Astrocyte of the hippocampus (primary cell): ENCODE measurements at places on chromosomes 16 and 17.
A peak's percentile ranks its signal among the peaks of the same experiment; 100 is the strongest.

- peak; percentile 66 for DNase-seq
Measured at GRCh38 chr16:72847187-72848027, 200.5 kb downstream of the ZFHX3 start.

DNA sequence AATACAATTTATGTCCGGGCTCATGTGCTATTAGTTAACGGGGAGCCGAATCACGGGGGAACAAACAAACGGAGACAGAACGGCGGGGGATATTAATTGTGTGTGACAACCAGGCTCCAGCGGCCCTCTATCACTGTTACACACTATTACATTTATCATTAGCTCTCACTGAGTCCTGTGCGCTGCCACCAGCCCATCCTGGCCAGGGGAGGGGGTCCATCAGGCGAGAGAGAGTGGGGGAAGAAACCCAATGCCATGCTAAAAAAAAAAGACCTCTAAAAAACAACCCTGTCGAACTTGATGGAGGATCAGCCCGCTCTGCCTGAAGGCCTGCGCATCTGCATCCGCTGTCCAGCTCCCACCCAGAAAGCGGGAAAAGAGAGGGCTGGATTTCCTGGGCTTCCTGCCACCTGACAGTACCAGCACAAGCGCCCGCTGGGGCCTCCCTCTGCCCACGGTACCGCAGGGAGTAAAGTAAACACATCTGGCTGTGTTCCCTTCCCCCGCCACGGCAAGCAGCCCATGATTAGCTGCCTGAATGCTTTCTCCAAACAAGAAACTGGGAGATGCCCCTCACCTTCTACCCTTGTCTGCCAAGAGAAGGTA, 41.7 kb downstream of the PIPOX start:
- peak; percentile 59 for DNase-seq

DNA sequence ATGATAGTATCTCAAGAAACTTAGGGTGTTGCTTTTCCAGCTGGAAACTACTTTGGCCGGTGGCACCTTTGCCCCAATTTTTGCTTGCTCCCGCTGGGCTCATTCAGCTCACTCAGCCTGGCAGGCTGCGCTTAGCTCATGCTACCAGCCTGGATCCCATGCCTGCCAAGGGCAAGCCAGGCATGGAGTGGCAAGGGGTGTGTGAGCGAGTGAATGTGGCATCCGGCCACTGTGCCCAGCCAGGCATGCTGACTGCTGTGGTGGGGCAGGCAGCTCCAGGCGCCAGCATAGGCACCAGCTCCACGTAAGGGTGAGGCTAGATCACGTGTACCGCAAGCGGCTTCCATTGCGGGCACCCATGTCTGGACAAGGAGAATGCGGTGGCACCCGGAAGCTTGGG, 9.4 kb downstream of the B3GNT9 start:
- DNase-seq, result no peak

DNA sequence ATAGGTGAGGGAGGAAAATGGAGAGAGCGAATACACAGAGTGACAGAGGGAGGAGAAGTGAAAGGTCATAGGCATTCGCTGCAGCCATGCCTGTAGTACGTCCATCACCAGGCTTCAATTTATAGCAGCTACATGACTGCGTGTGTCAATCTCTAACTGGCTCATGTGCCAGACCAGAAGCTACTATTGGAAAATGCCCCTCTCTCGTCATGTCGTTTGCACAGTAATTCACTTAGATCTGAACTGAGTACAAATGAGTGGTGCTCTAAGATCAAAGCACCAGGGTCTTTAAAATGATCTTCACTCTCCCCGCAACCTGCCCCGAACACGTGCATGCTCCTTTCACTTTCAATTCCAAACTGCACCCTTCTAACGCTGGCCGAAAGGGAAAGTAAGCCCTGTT, 51.3 kb downstream of the ADCY9 start:
- no peak for DNase-seq

DNA sequence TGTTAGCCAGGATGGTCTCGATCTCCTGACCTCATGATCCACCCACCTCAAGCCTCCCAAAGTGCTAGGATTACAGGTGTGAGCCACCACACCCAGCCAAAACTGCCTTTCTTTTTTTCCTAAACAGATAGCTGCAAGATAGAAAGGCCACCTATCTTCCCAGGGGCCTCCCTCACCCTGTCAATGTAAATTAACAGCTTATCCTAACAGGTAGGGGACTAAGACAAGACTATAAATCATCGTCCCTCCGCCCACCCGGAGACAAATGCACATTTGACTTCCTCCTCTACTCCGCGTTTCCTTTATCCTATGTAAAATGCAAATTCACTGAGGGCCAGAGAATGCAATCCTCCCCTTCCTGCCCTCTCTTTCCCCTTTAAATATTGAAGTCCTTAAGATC, 71.4 kb downstream of the MARF1 start:
- DNase-seq, result no peak

GRCh38 chr16:27767081-27767480, 217.1 kb downstream of the KATNIP start:
- DNase-seq, result no peak

GRCh38 chr17:81342269-81343070, 47.4 kb upstream of the SLC38A10 start:
- peak; percentile 74 for DNase-seq

- no peak for DNase-seq
Measured at GRCh38 chr17:32492648-32493289, 6.0 kb downstream of the CDK5R1 start.

- DNase-seq, result no peak
Measured at GRCh38 chr16:76038097-76038496, 239.1 kb upstream of the CNTNAP4 start.

- DNase-seq, result no peak
Measured at GRCh38 chr17:74369665-74370490, 2.6 kb downstream of the GPR142 start.

DNA sequence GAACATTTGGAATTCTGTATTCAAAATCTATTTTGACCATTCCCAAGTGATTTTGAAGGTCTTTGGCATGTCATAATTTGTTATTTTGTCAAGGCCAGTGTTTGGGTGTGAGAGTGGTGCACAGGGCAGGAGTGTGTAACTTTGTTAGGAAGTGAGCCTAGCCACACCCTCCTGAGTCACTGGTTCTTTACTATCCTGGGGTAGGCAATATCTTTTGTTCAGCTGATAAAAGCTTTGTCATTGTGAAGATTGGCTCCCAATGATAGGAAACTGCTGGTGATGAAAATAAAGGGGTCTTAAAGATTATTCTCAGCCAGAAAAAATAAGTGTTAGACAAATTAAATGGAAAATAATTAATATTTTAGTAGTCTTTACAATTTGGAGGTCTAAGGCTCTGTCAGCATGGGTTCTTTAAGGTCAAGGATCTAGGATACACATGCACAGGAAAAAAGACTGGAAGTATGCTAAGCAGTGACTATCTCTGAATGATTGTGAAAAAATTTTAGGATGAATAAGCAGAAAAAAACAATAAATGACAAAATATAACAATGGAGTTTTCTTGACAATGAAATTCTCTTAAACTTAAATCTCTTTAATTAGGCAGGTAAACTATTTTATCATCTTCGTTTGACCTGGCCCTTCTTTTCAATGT, 5.1 kb downstream of the UBN1 start:
- no peak for DNase-seq

DNA sequence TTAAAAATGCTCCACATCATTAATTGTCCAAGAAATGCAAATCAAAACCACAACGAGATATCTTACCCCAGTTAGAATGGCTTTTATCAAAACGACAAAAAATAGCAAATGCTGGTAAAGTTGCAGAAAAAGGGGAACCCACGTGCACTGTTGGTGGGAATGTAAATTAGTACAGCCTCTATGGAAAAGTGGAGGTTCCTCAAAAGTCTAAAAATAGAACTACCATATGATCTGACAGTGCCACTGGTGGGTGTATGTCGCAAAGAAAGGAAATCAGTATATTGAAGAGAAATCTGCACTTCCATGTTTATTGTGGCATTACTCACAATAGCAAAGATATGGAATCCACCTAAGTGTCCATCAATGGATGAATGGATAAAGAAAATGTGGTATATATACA, 38.2 kb upstream of the ZFHX3 start:
- DNase-seq, result no peak

DNA sequence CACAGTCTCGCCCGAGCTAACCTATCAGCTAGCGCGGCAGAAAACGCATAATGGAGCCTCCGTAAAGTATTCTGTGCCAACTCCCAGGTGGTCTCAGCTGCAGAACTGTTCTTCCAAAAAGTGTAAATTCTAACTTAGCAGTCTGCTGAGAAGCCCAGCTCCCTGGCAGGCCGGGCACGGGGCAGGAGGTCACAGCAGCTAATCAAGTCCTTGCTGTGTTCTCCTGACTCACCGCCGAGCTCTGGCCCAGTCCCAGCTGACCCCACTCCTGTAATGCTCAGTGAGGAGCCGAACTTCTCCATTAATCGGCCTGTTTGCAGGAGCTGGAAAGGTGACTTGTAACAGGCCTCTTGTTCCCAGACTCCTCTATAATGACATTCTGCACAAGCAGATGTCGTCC, 193.3 kb downstream of the IRX3 start:
- no peak for DNase-seq

DNA sequence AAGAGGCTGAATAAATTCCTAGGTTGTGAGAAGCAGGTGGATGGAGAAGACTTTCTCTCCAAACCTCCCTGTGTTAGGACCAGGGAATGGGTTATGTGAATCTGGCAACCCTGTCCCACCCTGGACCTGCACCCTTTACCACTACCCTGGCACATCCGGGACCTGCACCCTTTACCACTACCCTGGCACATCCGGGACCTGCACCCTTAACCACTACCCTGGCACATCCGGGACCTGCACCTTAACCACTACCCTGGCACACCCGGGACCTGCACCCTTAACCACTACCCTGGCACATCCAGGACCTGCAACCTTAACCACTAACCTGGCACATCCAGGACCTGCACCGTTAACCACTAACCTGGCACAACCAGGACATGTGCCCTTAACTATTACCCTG, 207.0 kb upstream of the CACNG3 start:
- no peak for DNase-seq

DNA sequence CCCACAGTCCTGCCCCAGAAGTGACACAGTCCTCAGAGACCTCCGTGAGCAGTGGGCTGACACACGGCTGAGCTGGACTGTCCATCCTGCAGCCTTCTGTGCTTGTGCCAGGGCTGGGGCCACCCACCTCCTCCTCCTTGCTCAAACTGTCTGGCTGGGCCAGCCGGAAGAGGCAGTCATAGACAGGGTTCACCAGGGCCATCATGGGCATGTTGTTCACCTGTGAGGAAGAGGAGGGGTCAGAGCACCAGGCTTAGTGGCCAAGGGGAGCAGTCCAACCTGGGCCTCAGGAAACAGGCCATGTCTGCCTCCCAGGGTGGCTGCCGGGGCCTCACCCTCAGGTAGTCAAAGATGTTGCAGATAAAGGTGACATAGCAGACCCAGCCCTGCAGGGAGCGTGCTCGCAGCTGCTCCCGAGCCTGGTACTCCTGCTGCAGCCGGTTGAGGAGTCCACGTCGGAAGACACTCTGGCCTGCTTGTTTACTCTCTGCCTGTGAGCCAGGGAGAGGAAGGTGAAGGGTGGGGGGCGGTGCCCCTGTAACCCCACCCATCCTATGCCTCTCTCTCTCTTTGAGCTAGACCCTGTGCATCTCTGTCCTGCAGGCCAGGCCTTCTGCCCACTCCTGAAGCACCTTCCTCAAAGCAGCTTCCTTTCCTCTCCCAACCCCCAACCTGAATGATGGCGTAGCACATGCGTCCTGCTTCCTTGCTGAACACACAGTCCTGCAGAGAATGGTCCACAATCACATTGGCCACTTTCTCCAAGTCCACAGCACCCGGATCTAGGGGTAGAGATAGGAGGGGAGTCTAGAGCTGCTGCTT, 3.4 kb downstream of the MIF4GD start:
- no peak for DNase-seq

GRCh38 chr17:68257934-68258333, 10.1 kb downstream of the AMZ2 start:
- DNase-seq, result no peak
